ENCODE measurements at places on chromosomes 7 and 10.
A peak's percentile ranks its signal among the peaks of the same experiment; 100 is the strongest.

DNA sequence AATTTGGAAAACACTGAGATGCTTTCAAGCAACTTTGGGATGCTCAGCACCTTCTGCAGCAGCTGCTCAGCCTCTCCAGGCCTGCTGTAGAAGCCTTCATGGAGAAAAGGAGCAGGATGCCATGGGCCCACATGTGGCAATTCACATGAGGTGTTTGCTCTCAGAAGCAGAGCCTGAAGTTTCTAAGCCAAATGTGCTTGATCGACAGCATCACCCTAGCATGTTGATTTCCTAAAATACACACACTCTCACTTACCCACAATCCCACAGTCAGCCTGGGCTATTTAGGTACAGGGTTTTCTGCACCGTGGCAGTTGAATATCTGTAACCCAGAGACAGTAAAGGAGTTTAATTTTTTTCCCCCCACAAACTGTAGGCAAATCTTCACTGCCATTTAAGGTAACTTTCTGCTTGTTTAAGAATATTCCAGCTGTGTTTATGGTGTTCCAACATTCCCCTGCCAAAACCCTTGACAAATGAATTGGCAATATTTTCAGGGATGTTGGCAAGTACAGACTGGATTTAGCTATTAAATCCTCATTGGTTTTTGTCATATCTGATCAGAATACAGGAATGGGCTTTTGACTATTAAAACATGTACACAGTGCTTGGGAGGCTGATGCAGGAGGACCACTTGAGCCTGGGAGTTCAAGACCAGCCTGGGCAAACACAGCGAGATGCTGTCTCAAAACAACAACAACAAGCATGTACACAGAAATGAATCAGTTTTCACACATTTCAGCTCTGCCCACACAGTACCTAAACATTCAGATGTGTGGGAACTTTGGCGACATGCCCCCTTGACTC, 244.2 kb downstream of the CELF2 start:
- DNase-seq, result peak; percentile 43

GRCh38 chr7:27876756-27877155, 136.8 kb downstream of the TAX1BP1 start:
- DNase-seq, result no peak

GRCh38 chr7:91206361-91206960, 57.8 kb upstream of the FZD1 start:
- no peak for DNase-seq

GRCh38 chr7:45992826-45993225, 71.8 kb upstream of the IGFBP3 start:
- no peak for DNase-seq

DNA sequence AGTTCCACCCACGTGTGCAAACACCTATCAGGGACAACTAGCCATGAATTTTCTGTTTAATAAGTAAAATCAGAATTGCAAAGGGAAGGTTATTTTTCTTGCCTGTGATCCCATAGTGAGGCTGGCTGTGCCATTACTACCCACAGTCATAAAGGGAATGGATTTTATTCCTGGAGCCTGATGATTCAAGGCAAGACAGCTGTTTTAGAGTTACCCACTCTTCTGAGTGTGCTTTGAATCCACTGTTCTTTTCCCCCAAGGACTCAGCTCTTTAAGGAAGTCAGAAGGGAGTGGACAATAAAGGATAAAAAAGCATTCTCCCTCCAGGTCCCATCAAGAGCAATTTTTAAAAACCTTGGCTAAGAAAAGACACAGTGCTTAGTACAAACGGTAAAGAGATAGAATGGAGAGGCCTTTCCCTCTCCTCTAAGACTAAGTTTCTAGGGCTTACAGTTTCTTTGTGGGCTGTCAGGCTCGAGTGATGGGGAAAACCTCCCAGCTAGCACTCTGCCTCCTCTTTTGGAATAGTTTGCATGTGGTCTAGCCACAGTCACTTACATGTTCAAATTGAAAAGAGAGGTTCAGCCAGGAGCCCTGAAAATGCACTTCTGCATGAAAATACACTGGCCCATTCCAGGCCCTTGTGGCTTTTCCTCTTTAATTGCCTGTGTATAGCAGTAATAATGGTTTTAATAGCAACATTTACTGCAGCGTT, 5.1 kb upstream of the LRRC4 start:
- no peak for DNase-seq

GRCh38 chr10:132463333-132464255, 66.6 kb downstream of the PWWP2B start:
- DNase-seq, result no peak

DNA sequence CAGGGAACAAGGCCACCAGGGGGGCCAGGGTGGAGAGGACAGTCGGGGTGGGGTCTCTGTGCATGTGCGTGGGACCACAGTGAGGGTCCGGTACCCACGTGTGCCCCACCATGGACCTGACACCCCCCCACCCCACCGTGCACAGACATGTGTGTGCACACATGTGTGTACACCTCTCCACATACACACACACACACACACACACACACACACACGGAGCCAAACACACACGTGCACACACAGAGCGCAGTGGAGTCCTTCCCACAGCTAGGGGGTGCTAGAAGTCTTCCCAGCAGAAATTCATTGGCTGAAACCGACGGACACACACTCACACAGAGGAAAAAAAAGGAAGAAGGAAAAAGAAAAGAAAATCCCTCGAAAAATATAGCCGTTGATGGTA, 42.8 kb upstream of the GNA12 start:
- DNase-seq, result no peak

- no peak for DNase-seq
These were observed 113.2 kb downstream of the ACTR3B start for GRCh38 chr7:152872745-152873118.

- no peak for DNase-seq
These were observed 93.0 kb downstream of the LYZL2 start for GRCh38 chr10:30536578-30536977.

DNA sequence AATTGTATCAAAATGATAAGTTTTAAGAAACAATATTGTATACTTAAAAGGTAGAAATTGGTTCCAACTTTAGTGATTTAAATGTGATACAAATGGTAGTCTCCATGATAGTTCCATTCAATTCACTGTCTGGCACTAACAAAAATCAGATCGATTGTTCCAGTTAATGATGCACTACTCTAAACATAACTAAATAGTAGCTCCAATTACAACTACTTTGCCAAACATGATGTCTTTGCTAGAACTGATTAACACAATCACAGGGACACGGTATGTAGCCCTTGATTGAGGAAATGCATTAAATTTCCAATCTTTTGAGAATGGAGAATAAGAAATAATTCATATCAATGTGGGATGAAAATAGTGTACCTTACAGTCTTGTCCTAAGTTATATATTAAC, 962.4 kb upstream of the GHITM start:
- DNase-seq, result no peak

GRCh38 chr7:50711271-50712175, 71.2 kb downstream of the GRB10 start:
- DNase-seq, result no peak

- no peak for DNase-seq
These were observed 21.8 kb downstream of the MRPS24 start for GRCh38 chr7:43847496-43847895.

DNA sequence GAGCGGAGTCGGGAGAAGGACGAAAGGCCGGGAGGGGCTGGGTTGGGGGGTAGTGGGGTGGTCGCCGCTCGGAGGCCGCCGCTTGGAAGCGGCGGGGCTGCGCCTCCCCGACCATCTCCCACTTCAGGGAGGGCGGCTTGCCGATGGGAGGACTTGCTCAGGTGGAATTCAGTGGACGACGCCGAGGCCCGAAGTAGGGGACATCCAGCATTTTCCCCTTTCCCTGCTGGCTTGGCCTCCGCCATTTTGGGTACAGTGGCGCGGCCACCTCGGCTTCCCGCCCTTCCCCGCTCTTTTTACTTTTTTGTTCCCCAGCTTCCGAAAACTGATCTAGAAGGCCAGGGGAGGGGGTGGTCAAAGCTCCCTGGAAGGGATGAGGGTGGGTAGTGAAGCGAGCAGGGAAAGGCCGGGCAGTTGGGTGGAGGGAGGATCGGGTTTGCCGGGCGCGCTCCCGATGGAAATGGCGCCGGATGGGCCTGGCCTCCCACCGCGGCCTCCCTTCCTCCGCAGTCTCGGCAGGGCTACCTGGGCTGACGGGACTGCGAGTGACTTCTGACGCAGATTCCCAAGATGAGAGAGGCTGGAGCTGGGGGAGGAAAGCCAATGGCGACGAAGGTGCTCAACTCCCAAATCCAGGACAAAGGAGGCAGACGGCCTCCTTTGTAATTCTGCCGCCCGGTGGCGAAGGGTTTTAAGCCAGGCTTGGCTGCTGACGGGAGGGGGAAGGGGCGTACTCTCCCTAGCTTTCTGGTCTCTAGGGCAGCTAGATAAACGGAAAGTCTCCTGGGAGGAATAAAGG, at the start of gene PBLD:
Gene PBLD (minus strand): TSS at position 670 of the 799 bp plus-strand sequence. CDS start 26,084 bp downstream, outside the sequence.
- DNase-seq, result peak; percentile 84

DNA sequence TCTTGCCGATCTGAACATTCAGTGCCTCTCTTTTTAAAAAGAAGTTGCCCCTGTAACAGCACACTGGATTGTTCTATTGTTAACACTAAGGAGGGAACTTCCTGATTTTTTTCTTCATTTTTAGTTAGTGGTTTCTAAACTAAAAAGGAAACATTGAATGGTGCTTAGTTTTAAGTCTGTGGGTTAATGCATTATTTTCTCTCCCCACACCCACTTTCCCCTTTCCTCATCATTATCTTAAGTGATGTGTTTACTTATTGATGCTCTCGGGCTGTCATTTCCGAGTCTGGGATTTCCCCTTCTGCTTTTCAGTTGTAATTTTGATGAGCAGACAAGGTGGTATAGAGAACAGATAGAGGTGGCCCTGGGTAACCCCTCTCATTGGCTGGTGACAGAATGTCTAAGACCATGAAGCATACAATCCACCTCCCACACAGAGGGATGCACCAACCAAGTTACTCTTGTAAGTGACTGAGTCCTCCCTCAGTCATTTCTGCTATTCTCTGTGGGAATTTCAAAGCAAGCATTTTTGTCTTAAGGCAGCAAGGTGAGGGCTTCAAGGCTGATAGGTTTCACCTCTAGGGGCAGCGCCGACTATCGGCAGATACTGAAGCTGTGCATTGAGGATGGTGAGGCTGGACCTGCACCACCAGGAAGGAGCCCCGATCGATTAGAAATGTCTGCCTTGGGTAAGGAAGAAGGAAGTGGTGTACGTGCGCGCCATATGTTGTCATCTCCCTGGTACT, 49.5 kb downstream of the CHN2 start:
- peak; percentile 70 for DNase-seq

DNA sequence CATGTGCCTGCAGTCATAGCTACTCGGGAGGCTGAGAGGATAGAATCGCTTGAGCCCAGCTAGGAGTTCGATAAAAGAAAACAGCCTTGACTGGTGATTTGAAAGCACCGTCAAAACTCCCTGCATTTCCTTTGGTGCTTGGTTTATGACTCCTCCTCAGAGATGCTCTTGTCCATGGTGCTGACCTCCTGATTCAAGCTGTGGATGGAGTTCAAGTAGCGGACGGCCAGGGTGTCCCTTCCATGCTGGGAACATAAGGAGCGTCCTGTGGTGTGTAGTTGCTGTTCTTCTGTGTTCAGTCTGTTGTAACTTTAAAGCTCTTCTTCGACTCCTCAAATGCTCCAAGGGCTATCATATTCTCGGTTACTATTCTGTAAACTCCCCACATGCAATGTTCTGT, 382.5 kb upstream of the KIAA1217 start:
- DNase-seq, result no peak

DNA sequence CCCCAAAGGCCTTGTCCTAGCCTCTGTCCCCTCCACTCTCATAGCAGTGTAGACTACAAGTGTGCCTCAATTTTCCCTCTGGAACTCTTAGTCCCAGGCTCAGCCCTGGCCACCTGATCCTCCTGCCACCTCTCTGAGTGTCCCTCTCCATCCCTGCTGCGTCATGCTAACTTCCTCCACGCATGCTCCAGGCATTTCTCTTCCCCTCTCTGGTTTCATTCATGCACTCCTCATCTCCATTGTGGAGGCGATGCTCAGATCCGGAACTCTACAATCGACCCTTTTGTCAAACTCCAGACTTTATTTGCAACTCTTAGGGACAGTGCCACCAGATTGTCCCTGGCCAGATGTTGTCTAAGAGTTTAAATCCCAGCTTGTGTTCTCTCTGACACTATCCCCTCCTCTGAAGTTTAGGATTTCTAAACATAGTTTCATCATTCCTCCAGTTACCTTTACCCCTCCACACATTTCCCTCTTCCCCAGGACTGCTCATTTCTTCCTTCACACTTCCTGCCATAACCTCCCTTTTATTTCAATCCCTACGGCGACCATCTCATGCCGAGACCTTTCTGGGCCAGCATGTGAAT, 492.6 kb downstream of the PLXNA4 start:
- no peak for DNase-seq

DNA sequence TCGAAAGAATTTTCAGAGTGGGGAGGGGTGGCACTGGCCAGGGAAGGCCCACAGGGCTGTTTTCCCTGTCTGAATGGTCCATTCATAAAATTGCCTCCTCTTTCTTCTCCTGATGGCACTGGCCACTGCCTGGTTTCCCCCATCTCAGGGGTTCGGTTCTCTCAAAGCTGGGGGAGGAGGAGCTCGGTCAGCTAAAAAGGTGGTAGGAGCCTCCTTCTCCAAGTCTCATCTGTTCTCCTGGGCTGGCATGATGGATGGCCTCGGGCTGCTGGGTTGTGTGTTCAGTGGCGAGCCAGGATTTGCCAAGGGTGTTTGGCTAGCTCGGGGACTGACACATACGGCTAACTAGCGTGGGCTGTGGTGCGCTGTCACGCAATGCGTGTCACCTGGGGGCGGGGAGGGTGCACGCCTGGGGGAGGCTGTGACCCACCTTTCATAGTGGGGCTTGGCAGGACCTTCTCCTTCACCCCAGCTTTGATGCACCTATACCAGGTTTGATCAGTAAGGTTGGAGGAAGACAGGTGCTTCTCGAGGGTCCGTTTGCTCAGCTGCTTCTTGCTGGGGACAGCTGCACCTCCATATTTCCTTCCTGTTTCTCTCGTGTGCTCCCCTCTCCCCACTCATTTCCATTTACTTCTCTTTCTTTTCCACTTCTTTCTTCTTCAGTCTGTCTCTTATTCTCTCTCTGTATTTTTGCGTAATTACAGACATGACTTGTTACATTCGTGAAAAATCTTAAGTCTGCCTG, 36.3 kb downstream of the RBM20 start:
- DNase-seq, result no peak

- no peak for DNase-seq
These were observed 459.3 kb downstream of the CNTNAP2 start for GRCh38 chr7:146575903-146576302.

DNA sequence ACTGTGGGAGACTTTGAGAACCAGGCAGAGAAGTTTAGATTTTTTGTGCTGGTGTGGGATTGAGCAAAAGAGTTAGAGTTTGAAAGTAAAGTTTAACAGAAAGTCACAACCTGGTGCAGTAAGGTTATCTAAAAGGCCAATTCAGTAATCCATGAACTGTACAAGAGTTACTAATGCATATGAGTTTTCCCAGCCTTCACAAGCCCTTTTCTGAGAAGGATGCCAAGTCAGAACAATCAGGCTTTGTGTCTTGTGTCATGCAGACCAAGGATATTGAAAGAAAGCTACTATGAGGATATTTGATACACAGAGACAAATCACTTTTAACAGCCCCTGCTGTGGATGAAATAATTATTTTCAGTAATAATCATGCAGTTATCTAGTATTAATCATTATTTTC, 68.8 kb upstream of the MYO3A start:
- DNase-seq, result no peak

- no peak for DNase-seq
These were observed 49.4 kb downstream of the JMJD1C start for GRCh38 chr10:63416376-63416775.

GRCh38 chr7:128890306-128891109, 20.0 kb downstream of the KCP start:
- DNase-seq, result no peak

All from activated CD8-positive, alpha-beta memory T cell treated with anti-CD3 and anti-CD28 coated beads, Interleukin-2, amount 50 U/mL, for 48 hours (primary cell).